ENCODE measurements at places on chromosomes 2 and 18. TPM values are rescaled to one million over a fixed set of nuclear protein-coding genes. Genes with fewer than 3 reads are reported as not detected.
A peak's percentile ranks its signal among the peaks of the same experiment; 100 is the strongest.

The TUBB8B gene
- polyA plus RNA-seq = not detected

The DPYSL5 gene
- 39.8 TPM for polyA plus RNA-seq

The RMDN2 gene
- polyA plus RNA-seq = 4.1 TPM

The TP53I3 gene
- 32.6 TPM for polyA plus RNA-seq

The SERPINB4 gene
- 0.35 TPM for polyA plus RNA-seq

The DYSF gene
- polyA plus RNA-seq = 185 TPM

The FKBP7 gene
- polyA plus RNA-seq = 46.3 TPM

The RPRM gene
- polyA plus RNA-seq = 17.0 TPM

The EML6 gene
- polyA plus RNA-seq = 52.3 TPM

The ABCG5 gene
- polyA plus RNA-seq = not detected

The EN1 gene
- polyA plus RNA-seq = 8.3 TPM

The SERPINB5 gene
- 0.56 TPM for polyA plus RNA-seq

The NCKAP5 gene
- polyA plus RNA-seq = 4.7 TPM

DNA sequence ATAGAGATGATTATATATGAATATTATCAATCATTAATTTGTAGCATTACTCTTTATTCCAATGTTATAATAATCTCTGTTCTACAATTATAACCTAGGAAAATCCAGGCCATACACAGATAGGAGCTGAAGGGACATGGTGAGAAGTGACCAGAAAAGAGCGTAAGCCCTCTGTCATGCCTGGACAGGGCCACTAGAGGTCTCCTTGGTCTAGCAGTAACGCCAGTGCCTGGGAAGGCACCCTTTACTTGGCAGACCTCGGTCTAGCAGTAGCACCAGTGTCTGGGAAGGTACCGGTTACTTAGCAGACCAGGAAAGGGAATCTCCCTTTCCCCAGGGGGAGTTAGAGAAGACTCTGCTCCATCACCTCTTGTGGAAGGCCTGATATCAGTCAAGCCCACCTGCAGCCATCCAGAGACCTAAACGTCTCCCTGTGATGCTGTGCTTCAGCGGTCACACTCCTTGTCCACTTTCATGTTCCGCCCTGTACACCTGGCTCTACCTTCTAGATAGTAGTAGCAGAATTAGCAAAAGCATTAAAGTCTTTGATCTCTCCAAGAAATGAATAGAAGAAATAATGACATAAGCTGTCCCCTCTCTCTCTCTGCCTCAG is 447.5 kb upstream of the FSIP2 start:
- peak; percentile 22 for DNase-seq

DNA sequence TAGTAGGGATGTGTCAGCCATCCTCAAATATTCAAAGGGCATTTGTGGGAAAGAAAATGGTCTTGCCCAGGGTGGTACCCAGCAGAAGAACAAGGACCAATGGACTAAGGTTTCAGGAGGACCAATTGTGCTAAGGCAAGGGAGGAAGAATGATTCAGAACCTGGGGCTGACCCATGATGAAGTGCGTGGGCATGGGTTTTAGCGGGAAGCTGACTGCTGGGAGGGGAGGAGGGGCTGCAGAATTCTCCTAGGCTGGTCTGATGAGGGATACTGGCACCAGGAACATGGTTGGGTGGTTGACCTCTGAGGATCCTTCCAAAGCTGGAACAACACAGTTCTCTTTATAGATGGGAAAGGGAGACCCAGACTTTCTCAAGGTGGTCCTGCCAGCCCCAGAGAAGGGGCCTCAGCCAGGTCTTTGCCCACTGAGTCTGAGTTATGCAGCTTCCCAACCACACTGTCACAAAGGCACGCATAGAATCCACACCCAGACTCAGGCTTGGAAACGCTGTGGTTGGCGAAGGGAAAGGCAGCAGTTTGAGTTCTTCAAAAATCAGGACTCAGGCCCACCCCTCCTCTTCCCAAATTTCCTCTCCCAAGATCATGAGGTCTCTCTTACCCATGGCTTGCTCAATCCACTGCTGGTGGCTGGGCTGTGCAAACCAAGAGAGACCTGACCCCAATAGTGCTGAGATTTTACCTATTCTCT is 37.3 kb downstream of the MARCO start:
- no peak for DNase-seq

DNA sequence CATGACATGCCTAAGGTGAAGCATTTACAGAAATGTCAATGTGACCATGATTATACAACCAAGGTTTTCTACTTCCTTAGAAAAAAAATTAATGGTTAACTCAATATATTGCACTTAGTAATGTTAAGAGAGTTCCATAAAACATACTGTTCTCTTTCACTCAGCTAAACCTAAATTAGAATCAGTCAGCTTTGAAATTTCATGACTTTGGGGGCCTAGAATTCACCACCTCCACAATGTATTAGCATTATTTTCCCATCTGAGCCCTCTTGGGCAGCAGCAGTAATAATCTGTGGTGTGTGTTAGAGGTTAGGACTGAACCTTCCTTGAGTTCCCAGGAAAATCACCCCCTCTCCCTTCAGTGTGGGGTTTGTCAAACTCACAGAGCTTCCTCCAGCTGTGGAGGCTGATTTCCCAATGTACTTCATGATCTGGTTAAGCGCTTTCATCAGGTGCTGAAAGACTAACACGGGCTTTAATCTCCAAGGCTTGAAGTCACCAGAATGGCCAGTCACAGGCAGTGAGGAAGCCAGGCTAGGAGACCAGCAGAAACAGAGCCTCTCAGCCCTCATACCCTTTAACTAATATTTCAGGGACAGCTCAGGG is 7.1 kb upstream of the UPP2 start:
- DNase-seq = no peak

DNA sequence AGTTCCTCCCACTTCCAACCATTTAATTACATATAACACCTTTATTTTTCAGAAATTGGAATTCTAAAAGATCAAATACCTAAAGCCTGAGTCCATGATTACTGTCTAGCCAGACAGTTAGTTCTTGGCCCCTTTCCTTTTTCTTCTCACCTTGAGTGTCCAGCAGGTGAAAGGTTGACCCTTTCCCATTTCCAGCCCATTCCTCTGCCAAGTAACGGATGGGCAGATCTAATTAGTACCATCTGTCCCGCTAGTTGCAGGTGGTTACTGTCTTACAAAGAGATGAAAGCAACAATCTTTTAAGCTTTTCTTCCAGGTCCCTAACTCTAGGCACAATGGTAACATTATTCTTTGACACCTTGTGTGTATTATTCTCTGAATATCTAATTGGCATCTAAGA is 506.7 kb downstream of the ARHGAP15 start:
- no peak for DNase-seq

DNA sequence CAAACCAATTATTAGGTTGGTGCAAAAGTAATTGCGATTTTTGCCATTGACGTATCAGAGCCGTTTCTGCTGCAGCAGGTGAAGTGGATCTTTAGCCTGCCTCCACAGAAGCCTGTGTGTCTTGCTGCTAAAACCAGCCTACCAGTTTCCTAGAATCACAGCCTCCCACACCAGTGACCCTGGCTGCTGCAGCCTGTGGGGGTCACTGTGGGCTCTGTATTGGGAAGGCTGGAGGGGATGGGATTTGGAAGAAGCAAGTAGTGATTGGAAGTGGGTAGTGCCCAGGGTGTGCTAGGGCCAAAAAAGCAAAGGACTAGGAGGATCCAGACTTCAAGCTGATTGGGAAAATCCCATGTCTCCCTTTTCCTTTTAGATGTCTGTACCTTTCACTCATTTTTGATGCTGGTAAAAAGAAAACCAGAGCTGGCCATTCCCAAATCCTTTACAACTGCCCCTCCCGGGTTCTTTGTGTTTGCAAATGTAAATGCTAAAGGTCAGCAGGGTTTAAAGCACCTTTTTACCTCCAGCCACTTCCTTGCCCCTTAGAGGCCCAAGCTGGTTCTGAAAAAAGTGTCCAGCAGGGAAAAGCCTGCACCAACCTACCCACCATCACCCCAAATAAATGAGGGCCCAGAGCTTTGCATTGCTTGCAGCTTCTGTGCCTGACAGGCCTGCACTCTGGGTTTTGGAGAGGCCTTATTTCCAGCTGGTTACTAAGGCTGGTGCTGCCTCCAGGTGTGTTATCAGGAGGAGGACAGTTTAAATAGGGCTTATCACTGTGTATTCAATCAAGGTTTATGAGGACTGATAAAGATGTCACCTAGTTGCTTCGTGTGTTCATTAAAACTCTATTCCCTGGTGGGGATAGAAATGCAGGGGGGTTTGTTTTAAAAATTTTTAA is 172.0 kb downstream of the MIB1 start:
- no peak for DNase-seq

DNA sequence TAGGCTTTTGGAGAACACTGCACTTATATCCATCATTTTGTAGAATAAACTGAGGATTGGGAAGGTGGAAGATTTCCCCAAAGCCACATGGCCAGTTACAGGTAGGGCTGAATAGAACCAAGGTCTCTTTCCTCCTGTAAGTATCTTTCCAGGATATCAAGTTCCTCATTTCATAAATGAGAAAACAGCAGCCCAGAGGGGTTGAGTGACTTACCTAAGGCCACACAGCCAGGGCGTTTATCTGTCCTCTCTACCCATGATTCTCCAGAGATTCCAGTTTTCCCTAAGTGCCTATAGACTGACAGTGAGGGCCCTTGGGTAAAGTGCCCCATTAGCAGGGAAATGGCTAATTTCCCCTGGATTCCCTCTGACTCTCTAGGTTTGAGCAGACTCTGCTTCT is 132.3 kb upstream of the SKOR2 start:
- no peak for DNase-seq

GRCh38 chr2:235779444-235779896 is 285.6 kb downstream of the AGAP1 start:
- DNase-seq = peak; percentile 51

DNA sequence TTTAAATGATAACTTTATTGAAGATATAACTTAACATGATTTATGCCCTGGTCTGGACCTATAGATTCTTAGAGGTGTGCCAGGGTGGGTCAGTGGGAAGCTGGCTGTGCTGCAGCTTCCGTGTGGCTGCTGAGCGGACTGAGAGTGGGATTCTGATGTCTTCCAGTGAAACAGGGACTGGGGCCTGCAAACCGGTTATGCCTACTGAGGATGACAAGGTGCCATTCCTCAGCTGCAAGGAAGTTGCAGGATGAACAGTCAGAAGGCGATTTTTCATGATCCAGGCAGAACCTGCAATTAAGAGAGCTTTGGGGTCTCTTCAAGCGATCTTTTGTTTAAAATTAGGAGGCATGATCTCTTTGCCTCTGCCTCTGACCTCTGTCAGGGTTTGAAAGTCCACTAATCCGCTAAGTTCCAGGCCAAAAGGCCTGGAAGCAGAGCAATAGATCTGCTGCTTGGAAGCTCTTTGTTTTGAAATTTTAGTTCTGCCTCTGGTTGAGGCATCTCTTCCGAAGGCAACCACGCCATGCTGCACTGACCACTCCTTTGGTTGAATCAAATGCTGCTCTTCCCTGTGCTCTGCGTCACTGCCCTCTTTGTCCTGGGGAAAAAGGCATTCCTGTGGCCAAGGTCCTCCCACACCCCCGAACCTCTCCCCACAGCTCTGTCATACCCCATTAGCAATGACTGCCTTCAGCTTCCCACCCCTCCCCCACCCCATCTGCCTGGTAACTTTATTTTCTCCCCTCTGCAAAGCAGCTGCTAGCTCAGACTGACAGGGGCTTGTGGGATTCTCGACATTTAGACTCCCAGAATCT is 2.0 kb downstream of the TMEM169 start:
- no peak for DNase-seq

- no peak for DNase-seq
Observed at GRCh38 chr2:22055784-22056620, 932.2 kb downstream of the TDRD15 start.

- no peak for DNase-seq
Observed at GRCh38 chr18:68263481-68263880, 451.4 kb downstream of the TMX3 start.

DNA sequence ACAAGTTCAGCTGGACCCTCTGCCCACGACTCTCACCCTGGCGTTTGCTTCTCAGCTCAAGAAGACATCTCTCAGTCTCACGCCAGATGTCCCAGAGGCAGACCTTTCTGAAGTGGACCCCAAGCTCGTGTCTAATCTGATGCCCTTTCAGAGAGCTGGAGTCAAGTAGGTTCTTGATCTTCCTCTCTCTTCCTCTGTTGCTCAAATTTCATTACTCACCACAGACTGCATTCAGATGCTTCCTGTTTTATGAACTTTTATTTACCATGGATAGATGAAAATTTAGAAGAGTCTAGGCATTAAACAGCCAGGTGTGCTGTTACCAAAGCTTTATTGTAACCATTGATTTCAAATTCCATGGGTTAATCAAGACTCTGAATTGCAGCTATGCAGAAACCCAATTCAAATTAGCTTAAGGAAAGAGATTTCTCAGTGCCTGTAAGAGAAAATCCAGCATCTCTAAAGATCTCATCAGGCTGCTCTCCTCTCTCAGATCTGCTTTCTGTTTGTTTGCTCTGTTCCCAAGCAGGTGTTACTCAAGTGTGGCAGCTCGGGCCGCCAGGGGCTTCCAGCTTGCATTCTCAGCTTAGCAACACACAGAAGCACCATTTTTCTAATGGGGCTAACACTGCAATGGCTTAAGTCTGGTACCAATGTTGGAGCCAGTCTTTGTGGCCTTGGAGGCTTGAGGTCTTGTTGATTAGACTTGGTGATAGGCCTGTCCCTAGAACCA is 16.5 kb downstream of the SMARCAL1 start:
- no peak for DNase-seq

- peak; percentile 77 for DNase-seq
Observed at GRCh38 chr18:12308386-12309100, 502 bp downstream of the TUBB6 start.

DNA sequence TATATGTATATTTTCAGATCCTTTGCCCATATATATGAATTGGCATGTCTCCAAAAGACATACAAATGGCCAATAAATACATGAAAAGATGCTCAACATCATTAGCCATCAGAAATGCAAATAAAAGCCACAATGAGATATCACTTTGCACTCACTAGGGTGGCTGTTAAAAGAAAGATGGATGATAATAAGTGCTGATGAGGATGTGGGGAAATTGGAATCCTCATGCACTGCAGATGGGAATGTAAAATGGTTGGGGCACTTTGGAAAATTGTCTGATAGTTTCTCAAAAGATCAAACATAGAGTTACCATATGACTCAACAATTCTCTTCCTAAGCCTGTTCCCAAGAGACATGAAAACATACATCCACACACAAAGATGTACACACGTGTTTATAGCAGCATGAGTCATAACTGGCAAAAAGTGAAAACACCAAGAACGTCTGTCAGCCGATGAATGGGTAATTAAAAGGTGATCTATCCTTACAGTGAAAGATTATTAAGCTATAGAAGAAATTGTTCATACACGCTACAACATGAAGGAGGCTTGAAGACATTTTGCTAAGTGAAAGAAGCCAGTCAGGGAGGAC is 19.7 kb downstream of the NGEF start:
- no peak for DNase-seq

DNA sequence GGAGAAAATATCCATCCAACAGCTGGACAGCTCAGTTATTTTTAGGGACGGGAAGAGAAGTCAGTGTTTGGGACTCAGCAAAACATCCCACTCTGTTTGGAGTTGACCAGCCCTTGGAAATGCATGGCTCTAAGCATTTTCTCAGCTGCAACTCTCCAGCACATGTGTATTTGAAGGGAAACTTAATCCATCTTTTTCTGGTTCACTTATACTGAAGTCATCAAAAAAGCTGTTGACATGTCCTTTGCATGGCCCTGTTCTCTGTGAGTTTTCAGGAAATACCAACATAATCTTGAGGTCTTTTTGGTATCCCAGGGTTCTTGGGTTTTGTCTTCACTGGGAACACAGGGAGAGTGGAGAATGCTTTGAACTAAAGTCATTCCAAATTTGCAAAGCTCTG is 91.9 kb upstream of the CELF4 start:
- peak; percentile 28 for DNase-seq

- DNase-seq = no peak
Observed at GRCh38 chr18:28193177-28193778, 16.3 kb upstream of the CDH2 start.
